HFF-Myc (cell line): ENCODE measurements at places on chromosomes 6 and 20.
A peak's percentile ranks its signal among the peaks of the same experiment; 100 is the strongest.

DNA sequence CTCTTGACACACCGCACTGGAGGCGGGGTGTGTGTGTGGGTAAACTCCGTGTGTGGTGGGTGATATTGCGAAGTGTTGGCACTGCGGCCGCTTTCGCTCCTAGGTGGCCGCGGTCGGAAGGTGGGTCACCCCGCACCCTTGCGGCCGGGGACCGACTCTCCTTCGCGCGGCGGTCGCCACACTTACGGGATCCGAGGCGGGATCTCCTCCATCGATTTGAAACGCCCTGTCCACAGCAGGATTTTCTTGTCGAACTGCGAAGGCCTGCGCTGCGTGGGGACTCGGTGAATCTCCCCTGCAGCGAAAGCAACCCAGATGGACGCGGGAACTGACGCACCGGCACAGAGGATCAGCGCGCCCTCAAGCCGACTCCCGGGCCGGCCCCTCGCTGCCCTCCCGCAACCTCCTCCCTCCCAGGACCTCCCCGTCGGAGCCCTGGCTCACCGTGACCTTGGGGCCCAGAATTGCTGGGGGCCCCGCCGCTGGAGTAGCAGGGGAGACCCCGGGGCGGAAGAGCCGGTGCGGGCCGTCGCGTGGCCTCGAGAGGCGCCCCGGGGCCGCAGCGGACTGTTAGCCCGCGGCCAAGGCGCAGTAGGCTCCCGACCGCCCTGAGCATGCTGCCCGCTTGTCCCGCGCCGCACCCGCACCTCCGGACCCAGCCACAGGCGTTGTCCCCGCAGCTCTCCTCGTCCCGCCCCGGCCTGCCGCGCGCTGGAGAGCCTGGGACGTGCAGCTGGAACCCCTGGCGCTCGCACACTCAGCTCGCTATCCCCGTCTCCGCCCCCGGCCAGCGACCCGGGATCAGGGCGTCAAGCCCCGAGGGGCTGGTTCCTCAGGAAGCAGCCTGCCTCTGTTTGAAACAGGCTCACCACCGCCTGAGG is at the start of gene FAM162B:
Gene FAM162B, minus strand, starts transcription at position 759 of the 881 bp plus-strand sequence. Its CDS starts 143 bp downstream, at position 616.
- DNase-seq = no peak

- DNase-seq = no peak
Observed at GRCh38 chr6:76752841-76753240, 680.4 kb upstream of the IMPG1 start.

GRCh38 chr6:105907301-105907700 is 178.8 kb upstream of the PRDM1 start:
- DNase-seq = no peak

DNA sequence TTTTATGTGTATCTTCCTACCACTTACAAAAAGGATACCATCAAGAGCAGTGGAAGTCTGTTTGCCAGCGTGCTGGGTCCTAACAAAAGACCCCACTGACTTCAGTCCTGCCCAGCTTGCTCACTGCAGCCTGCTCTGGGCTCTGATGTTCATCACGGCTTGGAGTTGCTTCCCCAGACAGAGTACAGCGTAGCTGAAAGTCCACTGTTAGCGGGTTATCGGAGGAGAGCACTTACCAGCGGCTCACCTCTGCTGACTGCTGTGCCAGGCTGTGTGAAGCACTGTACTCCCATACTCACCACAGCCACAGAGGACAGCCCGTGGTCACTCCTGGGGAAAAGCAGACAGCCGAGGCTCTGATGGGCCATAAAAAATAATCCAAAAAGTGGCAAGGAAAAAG is 40.2 kb downstream of the CTCFL start:
- DNase-seq = no peak

DNA sequence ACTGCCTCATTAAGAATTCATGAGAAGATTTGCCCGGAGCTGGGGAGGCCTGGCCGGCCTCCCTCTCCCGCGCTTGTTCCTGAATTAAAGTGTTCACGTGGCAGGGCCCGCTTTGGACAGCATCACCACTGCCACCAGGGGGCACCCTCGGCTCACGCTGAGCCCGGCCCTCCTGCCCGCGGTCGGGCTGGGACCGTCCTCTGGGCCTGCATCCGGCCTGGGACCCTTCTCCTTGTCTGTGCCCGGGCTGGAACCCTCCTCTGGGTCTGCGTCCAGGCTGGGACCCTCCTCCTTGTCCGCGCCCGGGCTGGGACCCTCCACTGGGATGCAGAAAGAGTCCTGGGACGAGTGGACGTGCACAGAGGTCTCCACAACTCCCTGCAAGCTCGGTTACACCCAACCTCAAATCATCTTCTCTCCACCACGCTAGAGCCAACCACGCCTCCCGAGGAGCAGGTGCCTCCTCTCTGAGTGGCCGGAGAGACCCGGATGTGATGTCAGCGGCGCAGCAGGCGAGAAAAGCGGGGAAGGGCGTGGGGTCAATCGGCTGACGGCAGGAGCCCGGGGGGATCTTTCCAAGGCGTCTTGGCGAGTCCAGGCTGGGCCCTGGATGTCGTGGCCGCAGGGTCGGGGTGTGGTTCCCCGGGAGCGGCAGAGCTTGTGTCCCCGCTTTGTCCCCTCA is 50.9 kb upstream of the DACT2 start:
- no peak for DNase-seq

GRCh38 chr20:19757487-19758132 is 448 bp upstream of the RIN2 start:
- peak; percentile 40 for DNase-seq

DNA sequence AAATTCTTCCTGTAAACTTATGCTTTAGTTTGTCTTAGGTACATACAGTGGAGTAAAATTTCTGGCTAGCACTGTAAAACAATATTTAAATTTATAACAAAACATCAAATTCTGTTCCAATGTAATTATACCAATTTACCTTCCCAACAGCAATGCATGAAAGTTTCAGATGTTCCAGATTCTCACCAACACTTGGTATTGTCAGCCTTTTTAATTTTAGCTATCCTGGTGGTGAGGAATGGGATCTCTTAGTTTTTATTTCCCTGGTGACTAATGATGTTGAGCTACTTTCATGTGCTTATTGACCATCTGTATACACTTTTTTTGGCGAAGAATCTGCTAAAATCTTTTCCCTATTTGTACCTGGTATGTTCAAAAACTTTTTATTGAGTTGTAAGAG is 76.1 kb upstream of the PHACTR1 start:
- DNase-seq = no peak

GRCh38 chr6:34583861-34584604 is 27.9 kb upstream of the SPDEF start:
- DNase-seq = no peak

GRCh38 chr6:168050881-168051586 is 28.0 kb downstream of the FRMD1 start:
- DNase-seq = no peak

GRCh38 chr6:37667050-37667814 is 30.5 kb downstream of the MDGA1 start:
- DNase-seq = no peak

DNA sequence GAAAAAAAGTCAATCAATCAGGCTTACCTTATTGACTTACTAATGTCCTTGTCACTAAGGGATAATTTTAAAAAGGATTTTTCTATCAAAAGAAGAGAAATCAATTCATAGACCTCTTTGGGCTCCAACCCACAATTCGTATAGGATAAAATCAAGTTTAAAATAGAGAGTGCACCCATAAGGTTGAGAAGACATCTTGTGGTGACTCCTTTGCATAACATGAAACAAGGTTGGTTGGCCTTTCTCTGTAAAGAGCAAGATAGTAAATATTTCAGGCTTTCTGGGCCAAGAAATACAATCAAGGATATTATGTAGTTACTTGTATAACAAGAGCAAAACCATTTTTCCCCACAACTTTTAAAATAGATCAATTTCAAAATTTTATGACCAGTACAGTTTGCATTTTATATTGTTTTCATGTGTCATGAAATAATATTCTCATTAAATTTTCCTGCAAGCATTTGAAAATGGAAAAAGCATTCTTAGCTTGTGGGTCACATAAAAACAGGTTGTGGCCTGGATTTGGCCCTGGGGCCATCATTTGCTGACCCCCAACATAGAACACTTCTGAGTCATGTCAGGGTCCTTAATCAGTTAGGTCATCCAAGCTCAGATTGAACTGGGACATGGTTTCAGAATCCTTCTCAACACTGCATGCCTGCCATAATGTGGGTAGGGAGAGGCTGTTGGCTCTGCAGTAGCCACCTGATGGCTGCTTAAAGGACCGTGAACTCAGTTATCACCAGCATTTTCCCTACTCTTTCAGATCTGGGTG is 76.7 kb downstream of the MYB start:
- no peak for DNase-seq

GRCh38 chr6:119181046-119181445 is 102.6 kb upstream of the FAM184A start:
- DNase-seq = no peak

GRCh38 chr20:36824142-36824940 is 50.8 kb upstream of the DSN1 start:
- DNase-seq = no peak

GRCh38 chr6:123648020-123648580 is 11.3 kb upstream of the TRDN start:
- DNase-seq = no peak

DNA sequence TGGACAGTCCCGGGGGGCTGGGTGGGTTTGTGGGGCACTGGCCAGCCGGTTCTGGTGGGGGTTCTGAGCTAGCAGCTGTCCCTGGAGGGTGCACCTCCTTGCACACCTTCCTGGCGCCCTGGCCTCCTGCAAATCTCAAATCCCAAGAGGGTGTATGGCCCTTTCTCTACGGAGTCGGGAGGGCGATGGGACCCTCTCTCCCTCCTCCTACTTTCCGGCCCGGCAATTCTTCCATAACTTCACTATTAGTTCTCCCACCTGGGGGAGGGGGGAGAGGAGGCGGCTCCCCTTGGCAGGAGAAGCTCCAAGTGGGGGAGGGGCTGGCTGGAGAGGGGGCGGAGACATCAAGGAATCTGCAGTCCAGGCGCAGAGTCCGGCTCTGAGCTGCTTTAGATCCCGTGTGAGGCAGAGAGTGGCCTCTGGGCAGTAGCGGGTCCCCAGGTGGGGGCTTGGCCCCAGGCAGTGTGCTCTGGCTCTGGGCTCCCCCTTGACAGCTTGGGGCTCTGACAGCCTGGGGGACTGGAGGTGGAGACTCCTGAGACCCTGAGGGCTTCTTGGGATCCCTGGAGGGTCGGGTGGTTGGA is 1.4 kb upstream of the LAMA5 start:
- no peak for DNase-seq

GRCh38 chr6:37936906-37937305 is 117.4 kb downstream of the ZFAND3 start:
- no peak for DNase-seq

GRCh38 chr6:78623554-78623953 is 243.8 kb upstream of the IRAK1BP1 start:
- DNase-seq = no peak

- no peak for DNase-seq
Observed at GRCh38 chr20:45444050-45444449, 25.5 kb upstream of the WFDC2 start.
